ENCODE measurements at places on chromosomes 2 and 18.

- no peak for DNase-seq
Observed at GRCh38 chr2:116094196-116094595, 1651.8 kb downstream of the DPP10 start.

GRCh38 chr18:77202329-77202728, 47.3 kb upstream of the GALR1 start:
- no peak for DNase-seq

GRCh38 chr2:220143336-220143735, 515.9 kb downstream of the SLC4A3 start:
- DNase-seq, result peak; percentile 73

- DNase-seq, result peak; percentile 67
Observed at GRCh38 chr2:219178377-219179175, 501 bp downstream of the RETREG2 start.

DNA sequence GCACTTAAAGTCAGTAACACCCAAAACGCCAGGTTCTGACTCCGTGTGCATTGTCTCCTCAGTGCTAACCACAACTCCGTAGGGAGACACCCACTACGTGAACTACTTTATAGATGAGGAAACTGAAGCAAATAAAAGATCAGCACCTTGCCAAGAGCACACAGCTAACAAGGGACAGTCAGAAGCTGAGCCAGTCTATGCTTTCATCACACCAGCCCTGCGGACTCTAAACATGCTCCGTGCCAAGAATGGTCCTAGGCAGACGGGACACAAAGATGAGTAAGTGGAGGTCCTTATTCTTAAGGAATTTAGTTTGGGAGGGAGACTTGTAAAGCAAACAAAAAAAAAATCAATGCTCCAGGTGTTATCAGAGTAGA, 9.6 kb downstream of the MBOAT2 start:
- DNase-seq, result no peak

GRCh38 chr2:119255760-119256581, 32.3 kb downstream of the STEAP3 start:
- peak; percentile 89 for DNase-seq

DNA sequence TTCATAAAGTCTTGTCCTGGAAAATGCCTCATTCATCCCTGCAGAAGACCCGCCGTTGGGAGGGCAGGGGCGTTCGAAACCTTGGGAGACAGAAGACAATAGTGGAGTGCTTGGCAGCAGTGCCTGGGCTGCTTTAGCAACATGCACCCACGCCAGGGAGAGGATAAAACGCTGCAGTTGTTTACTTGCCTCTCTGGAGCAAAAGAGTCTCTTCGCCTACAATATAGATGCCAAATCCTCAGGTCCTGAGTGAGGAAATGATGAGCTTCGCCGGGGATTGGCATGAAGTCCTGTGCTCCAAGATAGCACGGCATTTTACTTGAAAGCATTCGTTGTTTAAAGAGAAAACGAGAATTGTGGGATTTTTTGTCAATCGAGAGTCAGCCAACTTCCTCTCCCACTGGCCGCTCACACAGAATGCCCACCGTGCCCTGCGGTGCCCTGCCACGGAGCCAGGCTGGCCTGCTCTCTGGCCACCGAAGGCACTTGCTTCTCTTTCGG, 152.5 kb upstream of the POU3F3 start:
- no peak for DNase-seq

DNA sequence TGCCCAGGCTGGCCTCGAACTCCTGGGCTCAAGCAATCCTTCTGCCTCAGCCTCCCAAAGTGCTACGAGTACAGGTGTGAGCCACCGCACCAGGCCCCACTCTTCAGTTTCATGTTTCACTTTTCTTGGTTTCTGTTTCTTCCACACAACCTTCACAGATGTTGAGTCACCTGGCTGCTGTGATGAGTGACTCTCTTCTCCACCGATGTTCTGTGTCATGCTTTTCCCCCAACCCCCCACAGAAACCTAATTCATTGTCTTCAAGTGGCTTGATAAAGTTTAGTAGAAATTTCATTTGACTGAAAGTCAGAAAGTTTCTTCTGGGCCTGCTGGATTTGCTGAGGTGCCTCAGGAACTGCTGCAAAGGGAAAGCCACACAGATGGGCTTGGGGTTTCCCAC, 78.5 kb downstream of the SPHKAP start:
- DNase-seq, result no peak

GRCh38 chr2:240741091-240741490, 49.4 kb downstream of the AQP12A start:
- no peak for DNase-seq

DNA sequence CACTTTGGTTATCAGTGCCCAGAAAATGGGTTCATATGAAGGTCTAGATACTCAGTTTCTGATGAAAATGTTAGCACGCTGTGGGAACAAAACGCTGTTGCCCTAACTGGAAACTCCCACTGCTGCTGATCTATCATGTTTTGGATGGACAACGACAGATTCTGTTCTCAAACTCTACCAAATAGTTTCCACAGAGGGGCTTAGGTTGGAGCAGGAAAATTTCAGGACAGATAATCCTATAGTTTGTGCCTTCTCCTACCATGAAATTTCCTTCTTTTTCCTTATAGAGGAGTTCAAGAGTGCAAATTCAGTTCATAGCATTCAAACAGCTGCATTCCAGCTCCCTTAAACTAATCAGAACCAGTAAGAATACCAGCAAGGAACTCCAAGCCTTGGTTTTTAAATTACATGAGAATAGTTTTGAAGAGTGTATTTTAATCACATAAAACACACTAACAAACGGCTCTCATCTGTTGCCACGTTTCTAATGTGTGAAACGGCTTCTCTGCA, 58.7 kb upstream of the RALBP1 start:
- no peak for DNase-seq

DNA sequence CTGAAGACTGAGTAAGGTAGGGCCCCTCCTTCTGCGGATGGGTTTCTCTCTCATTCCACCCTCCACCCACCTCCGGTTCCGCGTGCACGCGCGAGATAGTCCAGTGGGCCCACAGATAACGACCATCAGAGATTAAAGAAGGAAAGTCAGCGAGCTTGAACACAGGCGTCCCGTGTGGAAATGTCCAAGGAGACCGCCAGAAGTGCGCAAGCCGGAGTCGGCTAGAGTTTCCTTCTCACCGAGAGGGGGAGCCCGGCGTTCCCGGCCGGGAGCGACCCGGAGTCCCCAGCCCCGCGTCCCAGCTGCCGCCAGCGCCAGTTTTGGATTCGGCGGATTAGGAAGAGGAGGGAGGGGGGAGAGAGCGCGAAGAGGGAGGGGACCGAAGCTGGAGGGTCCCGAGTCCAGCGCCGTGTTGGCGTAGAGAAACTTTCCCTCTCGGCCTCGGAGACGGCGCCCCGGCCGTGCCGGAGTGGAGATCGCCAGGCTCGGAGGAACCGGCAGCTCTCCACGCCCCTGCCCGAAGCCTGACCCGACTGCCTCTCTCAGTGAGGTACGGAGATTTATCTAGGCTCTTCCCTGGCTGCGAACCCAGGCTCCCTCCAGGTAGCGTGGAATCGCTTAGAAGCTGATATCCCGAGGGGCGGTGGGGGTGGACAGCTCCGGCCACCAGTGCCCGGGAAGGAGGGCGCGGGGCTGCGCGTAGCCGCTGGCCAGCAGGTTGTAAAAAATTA, at the start of gene GULP1:
GULP1 (plus strand) TSS at position 258 of the 731 bp plus-strand sequence. CDS start 185,829 bp downstream, outside the sequence.
- DNase-seq, result peak; percentile 88
